ENCODE measurements at places on chromosomes 3 and 15. TPM values are rescaled to one million over a fixed set of nuclear protein-coding genes. Genes with fewer than 3 reads are reported as not detected.

- DNase-seq, result no peak
Observed at GRCh38 chr3:100110162-100110561, 4.1 kb downstream of the FILIP1L start.

GRCh38 chr15:84721371-84721770 lies 5.4 kb upstream of the SEC11A start:
- DNase-seq, result no peak

DNA sequence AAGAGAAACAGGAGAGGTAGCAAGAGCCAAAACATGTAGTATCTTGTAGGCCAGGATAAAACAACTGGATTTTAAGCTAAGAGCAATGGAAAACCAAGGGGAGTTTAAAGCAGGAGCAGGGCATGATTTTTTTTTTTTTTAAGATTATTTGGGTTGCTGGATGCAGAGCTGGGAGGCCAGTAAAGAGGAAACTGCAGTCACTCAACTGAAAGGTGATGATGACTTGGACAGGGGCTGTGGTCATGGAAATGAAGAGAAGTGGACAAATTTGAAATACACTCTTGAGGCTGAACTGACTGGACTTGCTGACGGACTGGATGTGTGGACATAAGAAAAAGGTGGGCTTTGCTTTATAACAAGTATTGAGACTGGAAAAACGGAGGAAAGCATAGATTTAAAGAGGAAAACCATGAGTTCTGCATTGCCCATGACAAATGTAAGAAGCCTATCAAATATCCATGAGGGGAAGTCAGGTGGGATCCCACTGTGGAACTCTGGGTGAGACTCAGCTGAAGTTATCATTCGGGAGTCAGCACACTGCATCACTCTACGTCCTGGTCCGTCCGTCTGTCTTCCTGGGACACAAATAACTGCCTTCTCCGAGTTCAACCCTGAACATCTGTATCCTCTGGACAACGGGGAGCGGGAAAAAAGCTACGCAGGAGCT lies 688 bp downstream of the XPC start:
- no peak for DNase-seq

Gene TEX55
- 0.05 TPM for polyA plus RNA-seq

All from mammary epithelial cell (primary cell).